A549 treated with DMSO at 1 μM for 4 hours (cell line): ENCODE measurements at places on chromosomes 11 and 22. TPM values are rescaled to one million over a fixed set of nuclear protein-coding genes. Genes with fewer than 3 reads are reported as not detected.

Gene SYT7
- 0.92 to 1.2 TPM (median 1.1 TPM) in 5 replicates for total RNA-seq

Gene LRP4
- total RNA-seq: 8.2 to 8.8 TPM (median 8.3 TPM) in 5 replicates

Gene ARHGAP20
- not detected in 5 replicates for total RNA-seq

Gene OR10V1
- total RNA-seq: not detected in 5 replicates

Gene PDHX
- 28.5 to 35.3 TPM (median 33.7 TPM) in 5 replicates for total RNA-seq

Gene KRTAP5-11
- not detected in 5 replicates for total RNA-seq

Gene MRPL16
- total RNA-seq: 56.5 to 65.0 TPM (median 61.7 TPM) in 5 replicates

Gene FREY1
- 0.35 to 0.70 TPM (median 0.45 TPM) in 5 replicates for total RNA-seq

Gene PAMR1
- 0.06 TPM in 1 of 5 replicates, not detected in the others for total RNA-seq

Gene PATE4
- total RNA-seq: not detected in 5 replicates

Gene MISFA
- 1.9 to 2.7 TPM (median 2.3 TPM) in 5 replicates for total RNA-seq

Gene MMP27
- total RNA-seq: not detected in 5 replicates

Gene BLID
- total RNA-seq: 0.10 to 0.29 TPM in 2 of 5 replicates, not detected in the others

Gene RNF121
- total RNA-seq: 56.5 to 61.4 TPM (median 59.3 TPM) in 5 replicates

Gene SMC1B
- total RNA-seq: 0.01 to 0.04 TPM in 2 of 5 replicates, not detected in the others

Gene E2F8
- 6.2 to 7.8 TPM (median 6.9 TPM) in 5 replicates for total RNA-seq

Gene MAJIN
- not detected in 5 replicates for total RNA-seq

Gene SCN2B
- not detected in 5 replicates for total RNA-seq

Gene CDHR5
- 0.02 to 0.05 TPM in 2 of 5 replicates, not detected in the others for total RNA-seq

Gene MYEOV
- 95.4 to 118 TPM (median 111 TPM) in 5 replicates for total RNA-seq

Gene GAL3ST3
- not detected in 5 replicates for total RNA-seq

Gene BARX2
- total RNA-seq: not detected in 5 replicates

Gene MAPK8IP2
- total RNA-seq: 2.4 to 4.3 TPM (median 3.7 TPM) in 5 replicates

Gene CTSC
- total RNA-seq: 67.0 to 77.3 TPM (median 75.5 TPM) in 5 replicates

Gene DCHS1
- 0.11 to 0.16 TPM (median 0.14 TPM) in 5 replicates for total RNA-seq

Gene OR4A16
- not detected in 5 replicates for total RNA-seq

Gene AGBL2
- total RNA-seq: 1.1 to 1.7 TPM (median 1.3 TPM) in 5 replicates

Gene ANO9
- total RNA-seq: 0.52 to 1.3 TPM (median 0.62 TPM) in 5 replicates

Gene MOGAT2
- total RNA-seq: 0.05 TPM in 1 of 5 replicates, not detected in the others

Gene SLC22A9
- total RNA-seq: not detected in 5 replicates

Gene TMEM191B
- total RNA-seq: 0.69 to 1.1 TPM (median 0.97 TPM) in 4 of 5 replicates, not detected in the other

Gene NELL1
- not detected in 5 replicates for total RNA-seq

Gene C22orf31
- total RNA-seq: not detected in 5 replicates

Gene ARHGAP42
- 6.7 to 10.9 TPM (median 8.7 TPM) in 5 replicates for total RNA-seq

Gene TXNRD2
- total RNA-seq: 30.6 to 39.8 TPM (median 34.1 TPM) in 5 replicates

Gene MRGPRX3
- total RNA-seq: 0.10 TPM in 1 of 5 replicates, not detected in the others

Gene LDHAL6A
- total RNA-seq: not detected in 5 replicates

Gene BSCL2
- 59.2 to 86.7 TPM (median 72.8 TPM) in 5 replicates for total RNA-seq

Gene OR10A2
- total RNA-seq: not detected in 5 replicates

Gene CYB5R3
- 92.6 to 114 TPM (median 96.7 TPM) in 5 replicates for total RNA-seq

Gene IL17REL
- 0.03 to 0.04 TPM (median 0.03 TPM) in 3 of 5 replicates, not detected in the others for total RNA-seq

Gene CALCA
- 0.08 to 0.12 TPM in 2 of 5 replicates, not detected in the others for total RNA-seq

Gene ZNF143
- total RNA-seq: 11.3 to 14.5 TPM (median 12.4 TPM) in 5 replicates

Gene CLDN5
- not detected in 5 replicates for total RNA-seq

Gene MYRF
- total RNA-seq: 16.3 to 22.1 TPM (median 20.9 TPM) in 5 replicates

Gene RIMBP3C
- 0.13 to 0.39 TPM (median 0.23 TPM) in 5 replicates for total RNA-seq

Gene OVCH2
- total RNA-seq: not detected in 5 replicates

Gene LRRC74B
- 0.05 to 0.06 TPM in 2 of 5 replicates, not detected in the others for total RNA-seq

Gene CYTH4
- 0.53 to 1.2 TPM (median 0.99 TPM) in 5 replicates for total RNA-seq

Gene CBL
- total RNA-seq: 7.8 to 11.6 TPM (median 10.8 TPM) in 5 replicates

Gene PI4KA
- total RNA-seq: 20.3 to 23.6 TPM (median 22.0 TPM) in 5 replicates

Gene APOA4
- not detected in 5 replicates for total RNA-seq

Gene CDON
- total RNA-seq: 2.0 to 4.1 TPM (median 3.4 TPM) in 5 replicates

Gene EMID1
- 0.28 to 0.33 TPM (median 0.31 TPM) in 5 replicates for total RNA-seq

Gene TREH
- 0.05 TPM in 1 of 5 replicates, not detected in the others for total RNA-seq
